ENCODE measurements at places on chromosomes 1 and 21.
A peak's percentile ranks its signal among the peaks of the same experiment; 100 is the strongest.

DNA sequence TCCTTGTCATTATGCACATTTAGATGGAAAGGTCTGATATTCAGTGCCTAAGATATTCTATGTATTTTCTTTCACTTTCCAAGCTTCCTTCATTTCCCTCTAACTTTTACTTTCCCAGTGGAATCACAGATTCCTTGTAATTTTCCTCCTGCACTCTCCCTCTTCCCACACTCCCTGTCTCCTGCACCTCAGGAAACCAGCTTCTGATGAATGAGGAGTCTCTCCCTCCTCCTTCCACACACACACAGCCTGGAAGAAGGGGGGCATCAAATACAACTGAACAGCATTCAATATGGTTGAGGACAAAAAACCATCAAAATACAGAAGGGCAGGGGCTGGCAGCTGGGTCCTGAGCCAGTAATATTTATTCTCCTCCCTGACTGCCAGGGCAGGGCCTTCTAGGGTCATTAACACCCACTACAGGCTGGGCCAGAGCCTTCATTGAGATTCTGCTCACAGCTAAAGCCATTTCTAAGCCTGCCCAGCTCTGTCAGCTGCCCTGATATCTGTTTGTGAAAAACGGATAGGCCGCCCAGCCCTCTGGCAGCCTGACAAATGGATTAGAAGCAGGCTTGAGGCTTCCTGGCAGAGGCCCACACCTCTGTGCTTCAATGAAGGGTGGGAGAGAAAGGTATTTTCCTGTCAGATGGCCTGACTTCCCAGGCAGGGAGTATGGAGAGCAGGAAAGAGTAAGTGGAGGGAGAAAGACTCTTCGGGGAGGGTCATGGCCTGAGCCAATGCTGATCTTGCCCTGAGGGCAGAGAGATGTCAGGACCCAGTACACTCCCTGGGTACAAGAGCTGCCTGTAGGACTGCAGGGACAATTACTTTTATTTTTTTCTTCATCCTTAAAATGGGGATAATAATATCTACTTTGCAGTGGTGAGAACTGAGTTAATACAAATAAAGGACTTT, 138.9 kb upstream of the SPATA6 start:
- DNase-seq = no peak

DNA sequence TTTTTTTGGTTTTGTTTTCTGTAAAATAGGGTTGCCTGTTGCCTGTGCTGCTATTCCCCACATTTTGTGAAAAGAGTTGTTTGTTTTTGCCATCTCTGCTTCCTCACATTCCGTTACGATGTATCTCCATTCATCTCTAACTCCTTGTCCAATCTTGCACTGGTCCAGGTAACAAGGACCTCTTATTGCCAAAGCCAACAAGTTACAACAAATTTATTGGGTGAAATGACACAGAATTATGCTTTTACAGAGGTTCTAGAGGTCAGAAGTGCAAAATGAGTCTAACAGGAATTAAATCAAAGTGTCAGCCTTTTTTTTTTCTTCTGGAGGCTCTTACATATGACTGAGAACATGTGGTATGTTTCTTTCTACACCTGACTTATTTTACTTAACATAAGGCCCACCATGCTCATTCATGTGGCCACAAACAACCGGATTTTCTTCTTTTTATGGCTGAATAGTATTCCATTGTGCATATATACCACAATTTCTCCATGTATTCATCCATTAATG, 787.9 kb upstream of the B3GALT2 start:
- DNase-seq = no peak

DNA sequence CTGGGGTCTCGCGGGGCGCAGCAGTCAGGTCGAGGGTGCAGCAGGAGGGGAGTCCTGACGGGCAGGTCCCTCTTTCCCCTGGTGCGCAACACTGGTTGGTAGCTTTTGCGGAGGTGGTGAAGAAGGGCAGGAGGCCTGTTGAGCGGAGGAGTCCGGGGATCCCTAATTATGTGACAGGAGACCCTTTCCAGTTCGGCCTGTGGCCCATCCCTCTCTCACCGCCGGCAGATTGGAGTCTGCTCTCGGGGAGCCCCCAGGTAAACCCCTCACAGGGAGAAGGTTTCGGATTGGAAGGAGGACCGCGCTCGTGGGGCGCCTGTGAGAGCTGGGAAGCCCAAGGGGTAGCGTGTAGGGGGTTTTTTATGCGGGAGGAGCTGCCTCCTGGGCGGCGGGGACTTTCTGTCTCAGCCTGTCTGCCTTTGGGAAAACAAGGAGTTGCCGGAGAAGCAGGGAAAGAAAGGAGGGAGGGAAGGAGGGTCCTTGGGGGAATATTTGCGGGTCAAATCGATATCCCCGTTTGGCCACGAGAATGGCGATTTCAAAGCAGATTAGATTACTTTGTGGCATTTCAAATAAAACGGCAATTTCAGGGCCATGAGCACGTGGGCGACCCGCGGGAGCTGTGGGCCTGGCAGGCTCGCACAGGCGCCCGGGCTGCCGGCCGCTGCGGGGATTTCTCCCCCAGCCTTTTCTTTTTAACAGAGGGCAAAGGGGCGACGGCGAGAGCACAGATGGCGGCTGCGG, 9.5 kb downstream of the SIM2 start:
- DNase-seq = no peak

- DNase-seq = peak; percentile 41
Observed at GRCh38 chr1:117093870-117094621, 27.5 kb downstream of the TRIM45 start.

DNA sequence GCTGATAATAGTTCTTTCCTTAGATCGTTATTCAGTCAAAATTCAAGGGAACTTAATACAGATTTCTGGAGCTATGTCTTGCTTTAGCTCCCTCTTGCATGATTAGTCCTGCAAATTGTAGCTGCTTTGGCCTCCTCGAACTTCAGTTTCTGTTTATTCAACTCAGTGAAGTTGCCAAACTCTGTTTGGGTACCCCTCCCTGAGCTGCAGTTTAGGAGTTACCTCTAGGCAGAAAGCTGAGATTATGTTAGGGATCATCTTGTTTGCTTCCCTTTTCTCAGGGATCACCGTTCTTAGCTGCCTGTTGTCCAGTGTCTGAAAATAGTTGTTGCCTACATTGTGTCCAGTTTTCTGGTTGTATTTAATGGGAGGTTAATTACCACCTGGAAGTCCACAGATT, 43.5 kb downstream of the SNX27 start:
- no peak for DNase-seq

GRCh38 chr1:209929751-209930150, 8.3 kb upstream of the SYT14 start:
- DNase-seq = no peak

All from CD4-positive, alpha-beta T cell treated with Interleukin-6 for 4 hours (primary cell).